ENCODE measurements at places on chromosomes 11 and 22.

- DNase-seq: peak; percentile 83
Observed at GRCh38 chr22:50526108-50526833, 873 bp upstream of the SCO2 start.

DNA sequence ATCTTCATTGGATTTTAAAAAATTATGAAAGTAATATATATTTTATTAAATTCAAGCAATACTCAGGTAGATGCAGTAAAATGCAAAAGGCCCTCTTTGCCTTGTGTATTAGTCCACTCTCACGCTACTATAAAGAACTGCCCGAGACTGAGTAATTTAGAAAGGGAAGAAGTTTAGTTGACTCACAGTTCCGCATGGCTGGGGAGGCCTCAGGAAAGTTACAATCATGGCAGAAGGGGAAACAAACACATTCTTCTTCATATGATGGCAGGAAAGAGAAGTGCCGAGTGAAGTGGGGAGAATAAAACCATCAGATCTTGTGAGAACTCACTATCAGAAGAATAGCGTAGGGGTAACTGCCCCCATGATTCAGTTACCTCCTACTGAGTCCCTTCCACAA, 130.8 kb downstream of the HIPK3 start:
- DNase-seq: no peak

- DNase-seq: no peak
Observed at GRCh38 chr11:134584001-134584561, 172.0 kb upstream of the B3GAT1 start.

GRCh38 chr11:100908746-100909145, 220.9 kb downstream of the PGR start:
- no peak for DNase-seq

DNA sequence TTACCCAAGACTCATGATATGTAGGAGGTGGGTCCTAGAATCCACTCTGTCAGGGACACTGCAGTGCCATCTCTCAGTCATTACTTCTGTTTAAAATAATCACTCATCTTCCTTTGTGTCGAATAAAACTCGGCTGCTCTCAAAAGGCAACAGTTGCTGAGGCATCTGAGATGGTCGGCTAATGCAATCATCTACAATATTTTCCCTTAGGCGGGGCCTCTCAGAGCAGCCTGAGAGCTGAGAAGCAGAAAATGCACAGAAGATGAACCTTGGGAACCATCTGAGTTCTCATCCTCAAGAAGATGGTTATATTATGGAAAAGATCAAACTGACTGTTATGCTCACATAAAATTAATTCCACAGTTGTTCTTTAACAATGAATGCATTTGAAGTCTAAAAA, 1518.2 kb upstream of the TENM4 start:
- no peak for DNase-seq

DNA sequence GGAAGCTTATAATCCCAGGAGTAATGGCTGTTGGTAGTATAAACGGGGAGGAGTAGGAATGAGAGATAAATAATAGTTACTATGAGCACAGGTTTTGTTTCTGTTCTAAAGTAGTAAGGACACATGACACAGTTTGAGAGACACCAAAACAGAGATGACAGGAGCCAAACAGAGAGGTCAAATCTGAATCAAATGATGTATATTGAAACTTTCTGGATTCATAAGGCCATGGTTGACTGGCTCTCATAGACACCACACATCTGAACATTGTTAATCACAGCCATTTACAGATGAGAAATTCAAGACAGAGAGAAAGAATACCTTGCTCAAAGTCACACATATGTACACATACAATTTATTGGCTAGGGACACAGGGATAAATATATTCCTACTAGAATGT, 63.4 kb upstream of the UCP3 start:
- no peak for DNase-seq

GRCh38 chr11:88297863-88298262, 39.7 kb downstream of the CTSC start:
- DNase-seq: no peak

DNA sequence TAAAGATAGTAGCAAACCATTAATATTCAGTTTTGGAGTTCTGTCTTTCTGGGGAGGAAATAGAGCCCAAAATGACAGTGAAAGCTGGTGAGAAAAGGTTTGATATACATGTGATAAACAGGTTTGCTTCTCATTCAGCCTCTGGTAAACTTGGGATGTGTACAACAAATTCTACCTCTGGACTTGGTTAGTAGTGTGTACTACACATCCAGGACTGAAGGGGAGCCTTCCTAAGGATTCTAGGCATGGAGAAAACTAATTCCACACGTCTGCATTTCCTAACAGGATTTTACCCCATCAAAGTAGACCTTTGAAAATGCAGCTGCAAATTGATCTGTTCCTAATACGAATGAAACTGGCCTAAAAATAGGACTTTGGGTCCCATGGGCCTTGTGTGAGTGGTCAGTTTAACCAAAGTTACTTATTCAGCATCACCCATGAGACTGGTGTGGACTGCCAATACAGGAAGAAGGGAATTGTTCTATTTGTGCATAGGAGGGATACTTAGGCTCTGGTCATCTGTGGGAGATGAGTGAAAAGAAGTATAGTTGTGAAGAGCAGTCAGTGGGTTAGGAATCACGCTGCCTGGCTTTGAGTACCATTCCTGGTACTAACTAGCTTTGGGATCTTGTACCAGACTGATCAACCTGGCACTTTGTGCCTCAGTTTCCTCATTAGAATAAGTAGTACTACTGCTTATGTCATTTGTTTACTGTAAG, 74.2 kb downstream of the YAP1 start:
- no peak for DNase-seq

- DNase-seq: no peak
Observed at GRCh38 chr22:42184852-42185251, 54.2 kb upstream of the CYP2D6 start.

DNA sequence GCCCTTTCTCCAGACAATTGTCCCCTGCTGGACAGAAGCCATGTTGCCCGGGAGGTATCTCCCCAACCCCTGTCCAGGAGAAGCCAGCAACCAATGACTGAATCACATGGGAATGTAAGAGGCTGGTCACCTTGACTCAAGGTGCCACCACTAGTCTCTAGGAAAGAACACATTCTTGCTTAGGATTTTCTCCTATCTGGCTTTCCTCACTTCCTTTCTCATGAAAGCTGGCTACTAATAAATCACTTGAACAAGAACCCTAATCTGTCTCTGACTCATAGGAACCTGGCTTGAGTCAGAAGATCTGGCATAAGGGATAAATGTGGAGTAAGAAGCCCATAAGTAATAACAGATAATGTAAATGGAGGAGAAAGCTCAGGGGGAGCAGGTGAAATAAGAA, 101.4 kb upstream of the C11orf87 start:
- no peak for DNase-seq

- no peak for DNase-seq
Observed at GRCh38 chr11:62260261-62260953, 9.6 kb upstream of the SCGB2A2 start.
